ENCODE measurements at places on chromosomes 7 and 10.

DNA sequence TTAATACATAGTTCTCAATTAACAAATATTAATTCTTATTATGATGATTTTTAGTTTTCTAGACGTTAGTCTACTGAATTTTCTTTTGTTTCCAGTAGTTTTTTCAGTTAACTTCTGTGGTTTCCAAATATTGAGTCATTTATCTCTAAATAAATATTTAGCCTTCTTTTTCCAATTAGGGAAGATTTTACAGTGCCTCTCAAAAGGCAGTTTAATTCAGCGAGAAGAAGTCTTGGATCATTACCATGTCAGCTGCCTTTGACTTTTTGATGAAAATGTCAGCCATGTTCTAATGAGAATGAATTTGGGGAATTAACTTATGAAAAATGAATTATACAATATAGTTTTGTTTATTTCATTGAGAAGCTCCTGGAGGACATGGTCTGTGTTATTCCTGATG is 90.0 kb downstream of the CDK14 start:
- DNase-seq = peak; percentile 26

GRCh38 chr7:106485919-106486318 is 175.0 kb downstream of the CCDC71L start:
- DNase-seq = peak; percentile 18

- DNase-seq = no peak
Observed at GRCh38 chr7:92854501-92855238, 18.3 kb upstream of the CDK6 start.

- DNase-seq = no peak
Observed at GRCh38 chr7:98774884-98775283, 94.9 kb downstream of the TMEM130 start.

GRCh38 chr10:31928549-31929260 is at the start of gene ARHGAP12:
Gene ARHGAP12, minus strand, starts transcription at chr10:31928831. Its CDS starts 19,976 bp downstream, at chr10:31908855.
- DNase-seq = peak; percentile 72

DNA sequence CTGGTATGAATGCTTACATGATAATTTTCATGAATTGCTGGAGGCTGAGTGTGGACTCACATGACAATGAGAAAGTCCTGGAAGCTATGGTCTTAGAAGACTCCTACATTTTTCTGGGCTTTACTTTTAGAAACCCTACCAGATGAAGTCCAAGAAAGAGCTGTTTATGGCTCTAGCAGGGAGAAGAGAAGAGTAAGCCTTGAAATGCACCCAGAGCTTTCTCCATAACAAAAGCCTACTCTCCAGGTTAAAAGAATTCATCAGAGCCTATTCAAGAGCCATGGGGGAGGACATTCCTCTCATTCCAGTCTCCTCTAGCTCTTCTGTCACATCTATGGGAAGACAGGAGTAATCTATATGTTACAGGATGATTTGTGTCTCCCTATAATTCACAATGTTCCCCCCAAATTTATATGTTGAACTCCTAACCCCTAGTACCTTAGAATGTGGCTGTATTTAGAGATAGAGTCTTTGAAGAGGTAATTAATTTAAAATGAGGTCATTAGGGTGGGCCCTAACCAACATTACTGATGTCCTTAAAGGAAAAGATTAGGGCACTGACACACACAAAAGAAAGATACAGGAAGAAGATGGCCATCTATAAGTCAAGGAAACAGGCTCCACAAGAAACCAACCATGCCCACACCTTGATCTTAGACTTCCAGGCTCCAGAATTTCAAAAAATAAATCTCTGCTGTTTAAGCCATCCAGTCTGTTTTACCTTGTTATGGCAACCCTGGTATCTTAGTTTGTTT is 193.8 kb upstream of the PTER start:
- no peak for DNase-seq

GRCh38 chr7:89332026-89332425 is 536.5 kb upstream of the TEX47 start:
- no peak for DNase-seq

DNA sequence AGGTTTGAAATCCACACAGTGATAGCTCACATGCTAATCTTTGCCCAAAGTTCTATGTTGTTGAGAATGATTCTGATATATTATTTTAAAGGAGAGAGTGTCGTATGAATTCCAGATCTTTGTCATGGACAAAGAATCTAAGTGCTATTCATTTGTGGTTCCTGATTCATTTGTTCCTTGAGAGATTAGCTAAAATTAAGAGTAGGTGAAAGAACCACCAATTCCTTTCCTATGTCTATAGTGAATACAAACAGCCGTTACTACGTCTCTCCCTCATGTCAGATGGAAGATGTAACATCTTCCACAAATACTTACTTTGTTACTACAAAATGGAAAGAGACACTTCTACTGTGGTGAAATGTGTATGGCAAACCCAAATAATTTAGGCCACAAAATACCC is 3.3 kb upstream of the PLXDC2 start:
- DNase-seq = peak; percentile 4

- peak; percentile 18 for DNase-seq
Observed at GRCh38 chr7:111091593-111092358, 849 bp downstream of the LRRN3 start.

- peak; percentile 24 for DNase-seq
Observed at GRCh38 chr10:23344241-23344841, at the start of gene C10orf67. Gene C10orf67, minus strand, starts transcription at chr10:23344797. Its CDS starts 23 bp downstream, at chr10:23344774.

GRCh38 chr7:112495810-112496462 is 15.1 kb downstream of the LSMEM1 start:
- DNase-seq = peak; percentile 72

GRCh38 chr10:49139028-49139845 is 5.4 kb upstream of the FAM170B start:
- DNase-seq = peak; percentile 88

- DNase-seq = no peak
Observed at GRCh38 chr7:7573701-7574100, 7.0 kb downstream of the MIOS start.

- DNase-seq = peak; percentile 57
Observed at GRCh38 chr10:8596929-8597472, 542.5 kb downstream of the GATA3 start.

GRCh38 chr10:11125004-11125403 is 107.3 kb downstream of the CELF2 start:
- DNase-seq = no peak

GRCh38 chr10:127579640-127580039 is 30.5 kb downstream of the NPS start:
- DNase-seq = no peak

DNA sequence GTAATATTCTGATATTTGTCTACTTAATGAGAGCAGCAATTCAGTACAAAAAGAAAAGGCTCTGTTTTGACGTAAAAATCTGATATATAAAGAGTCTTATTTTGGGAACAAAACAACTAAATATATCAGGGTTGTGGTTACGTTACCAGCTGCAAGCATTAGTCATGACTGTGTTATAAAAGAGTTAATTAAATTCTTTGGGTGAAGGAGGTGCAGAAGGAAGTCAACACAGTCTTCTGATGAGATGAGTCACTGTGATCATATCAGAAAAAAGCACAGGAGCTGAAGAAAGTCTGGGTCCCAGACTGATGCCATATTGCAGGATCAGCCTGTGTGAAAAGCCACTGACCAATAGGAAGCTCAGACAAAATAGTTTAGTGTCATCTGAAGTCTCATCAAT is 234.3 kb upstream of the TEX47 start:
- DNase-seq = peak; percentile 10

- no peak for DNase-seq
Observed at GRCh38 chr10:88221010-88221973, 357.9 kb downstream of the PTEN start.

GRCh38 chr7:68381731-68382130 is 1216.5 kb upstream of the AUTS2 start:
- DNase-seq = no peak

GRCh38 chr10:10642751-10643150 is 374.9 kb upstream of the CELF2 start:
- no peak for DNase-seq

DNA sequence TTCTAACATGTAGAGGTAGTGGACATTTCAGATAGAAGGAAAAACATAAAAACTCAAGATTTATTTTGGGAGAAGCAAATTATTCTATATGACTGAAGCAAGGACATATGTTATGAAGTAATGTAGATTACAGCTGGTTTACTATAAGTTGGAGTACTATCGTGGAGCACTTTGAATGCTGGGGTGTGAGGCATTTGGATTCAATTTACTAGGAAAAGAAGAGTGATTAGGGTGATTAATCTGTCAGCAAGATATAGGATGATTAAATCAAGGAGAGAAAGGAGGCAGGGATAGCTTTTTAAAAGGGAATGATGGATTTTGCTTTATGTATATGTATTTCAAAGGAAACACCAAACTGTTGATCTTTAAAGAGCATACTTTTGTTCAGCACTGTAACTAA is 318.4 kb upstream of the KAT6B start:
- DNase-seq = no peak

DNA sequence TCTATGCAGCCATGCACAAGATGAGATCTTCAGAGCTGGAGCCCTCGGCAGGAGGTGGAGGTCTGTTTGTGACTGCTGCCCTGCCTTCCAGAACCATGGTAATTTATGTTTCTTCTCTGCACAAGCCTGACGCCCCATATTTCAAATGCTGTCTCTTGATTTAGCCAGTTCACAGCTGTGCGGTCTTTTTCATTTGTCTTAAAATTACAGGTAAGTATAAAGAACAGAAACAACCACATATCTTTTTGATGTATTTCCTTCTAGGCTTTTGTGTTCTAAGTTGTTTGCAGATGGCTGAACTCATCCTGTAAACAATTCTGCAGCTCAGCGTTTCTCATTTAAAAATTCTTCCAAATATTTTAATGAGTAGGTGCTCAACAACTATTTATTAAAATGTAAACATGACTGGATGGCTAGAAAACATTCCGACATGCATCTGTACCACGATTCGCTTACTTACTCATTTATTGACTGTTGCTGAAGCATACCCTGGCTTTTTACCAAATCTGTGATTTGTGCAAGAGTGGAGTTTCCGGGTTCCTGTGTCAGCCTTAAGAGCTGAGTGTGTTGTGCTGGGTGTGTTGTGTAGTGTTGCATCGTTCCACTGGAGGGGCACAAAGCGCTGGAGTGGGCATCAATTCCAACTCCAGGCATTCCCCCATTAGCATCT is 58.9 kb downstream of the PIP4K2A start:
- peak; percentile 44 for DNase-seq

GRCh38 chr7:47100817-47101435 is 481.0 kb downstream of the TNS3 start:
- DNase-seq = peak; percentile 67

DNA sequence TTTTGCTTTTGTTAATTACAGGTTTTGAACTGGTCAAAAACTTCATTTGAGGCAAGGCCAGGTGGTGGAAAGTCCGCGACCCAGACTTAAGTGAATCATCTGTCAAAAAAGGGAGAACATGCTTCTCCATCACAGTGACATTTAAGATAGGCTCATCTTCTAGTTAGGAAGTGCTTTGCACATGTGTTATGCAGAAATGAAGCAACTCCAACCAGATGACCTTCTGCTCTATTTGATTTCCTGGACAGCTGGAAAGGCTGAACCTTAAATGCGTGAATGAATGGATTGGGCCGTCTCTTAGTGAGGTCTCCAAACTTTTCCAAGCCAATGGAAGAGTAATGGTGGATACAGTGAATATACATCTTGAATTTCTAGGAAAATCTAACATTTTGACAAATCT is 101.6 kb upstream of the FAM13C start:
- DNase-seq = no peak

DNA sequence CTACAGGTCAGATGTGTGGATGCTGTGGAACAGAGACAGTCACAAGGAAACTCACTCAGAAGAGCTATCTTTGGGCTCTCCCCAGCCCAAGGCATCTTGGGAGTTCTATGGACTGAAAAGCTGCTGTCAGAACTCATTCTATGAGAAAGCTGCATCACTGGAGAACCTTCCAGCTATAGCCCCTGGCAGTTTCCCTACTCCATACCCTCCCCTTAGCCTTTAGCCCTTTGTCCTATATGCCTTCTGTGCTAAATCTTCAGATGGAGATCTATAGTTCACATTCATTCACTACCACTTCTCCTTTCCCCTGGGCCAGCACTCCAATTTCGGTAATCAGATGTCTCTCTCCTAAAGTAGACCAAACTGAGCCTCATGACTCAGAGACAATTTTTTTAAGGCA is 6.9 kb downstream of the WNT8B start:
- DNase-seq = no peak

DNA sequence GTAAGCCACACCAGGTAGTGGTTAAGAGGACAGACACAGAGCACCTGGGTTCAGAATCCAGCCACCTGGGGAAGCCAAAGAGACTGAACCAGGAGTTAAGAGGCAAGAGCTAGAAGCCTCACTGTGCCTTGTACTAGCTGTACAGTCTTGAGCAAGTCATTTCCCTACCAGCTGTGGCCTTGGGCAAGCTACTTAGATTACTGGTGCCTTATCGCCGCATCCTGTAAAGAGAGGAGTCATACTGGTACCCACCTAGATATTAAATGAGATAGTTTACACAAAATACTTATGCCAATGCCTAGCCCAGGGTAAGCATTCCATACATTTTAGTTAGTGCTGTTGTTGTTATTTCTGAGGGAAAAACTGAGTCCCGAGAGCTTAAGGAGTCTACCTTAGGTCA is 47.7 kb downstream of the HABP2 start:
- no peak for DNase-seq

- DNase-seq = no peak
Observed at GRCh38 chr10:22676435-22676834, 37.9 kb downstream of the PIP4K2A start.

GRCh38 chr7:48628793-48629349 is 295.5 kb upstream of the CDC14C start:
- DNase-seq = no peak

GRCh38 chr7:130560972-130561371 is 69.1 kb downstream of the MEST start:
- peak; percentile 34 for DNase-seq

DNA sequence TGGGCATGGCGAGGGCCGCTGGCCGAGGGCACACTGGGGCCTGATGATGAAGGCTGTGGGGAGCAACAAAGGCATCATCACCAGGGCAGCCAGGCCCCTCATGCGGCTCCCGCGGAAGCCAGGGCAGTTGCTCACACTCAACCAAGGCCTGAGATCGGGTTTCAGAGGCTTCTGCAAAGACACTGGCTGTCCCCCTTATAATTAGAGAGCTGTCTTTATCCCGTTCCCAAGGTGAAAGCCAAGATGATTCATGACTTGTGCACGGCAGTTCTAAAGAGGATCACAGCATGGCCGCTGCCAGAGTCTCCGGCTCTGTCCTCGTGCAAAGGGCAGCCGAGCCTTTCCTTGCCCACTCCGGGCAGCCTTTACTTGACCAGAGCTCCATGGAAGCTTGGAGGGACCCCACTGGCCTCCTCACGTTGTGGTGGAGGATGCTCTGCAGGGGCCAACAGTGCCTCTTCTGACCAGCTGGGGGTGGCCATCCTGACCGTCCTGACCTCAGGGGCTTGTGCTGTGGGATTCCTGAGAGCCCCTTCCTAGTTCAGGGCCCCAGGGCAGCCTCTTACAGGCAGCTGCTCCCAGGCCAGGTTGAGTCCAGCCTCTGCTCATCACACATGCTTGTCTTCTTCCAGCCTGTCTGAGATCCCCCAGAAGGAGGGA is 82.3 kb downstream of the PRKAG2 start:
- DNase-seq = peak; percentile 69

GRCh38 chr10:49141541-49142332 is 7.9 kb upstream of the FAM170B start:
- no peak for DNase-seq

DNA sequence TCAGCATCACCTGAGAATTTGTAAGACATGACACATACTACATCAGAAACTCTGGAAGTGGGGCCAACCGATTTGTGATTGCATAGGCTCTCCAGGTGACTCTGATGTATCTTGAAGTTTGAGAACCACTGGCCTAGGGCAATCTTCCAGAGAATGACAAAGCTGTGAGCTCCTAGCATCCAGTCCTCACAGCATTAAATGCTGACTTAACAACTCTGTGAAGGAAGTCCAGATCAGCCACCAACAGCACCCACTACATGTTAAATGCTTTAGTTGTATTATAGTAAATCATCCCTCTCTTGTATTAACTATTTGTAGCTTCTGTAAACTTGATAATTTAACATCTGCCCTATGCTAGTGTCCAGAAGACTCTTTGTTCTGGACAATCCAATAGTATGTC is 636.5 kb upstream of the STEAP1 start:
- DNase-seq = no peak
